ENCODE measurements at places on chromosomes 2 and 18.
A peak's percentile ranks its signal among the peaks of the same experiment; 100 is the strongest.

DNA sequence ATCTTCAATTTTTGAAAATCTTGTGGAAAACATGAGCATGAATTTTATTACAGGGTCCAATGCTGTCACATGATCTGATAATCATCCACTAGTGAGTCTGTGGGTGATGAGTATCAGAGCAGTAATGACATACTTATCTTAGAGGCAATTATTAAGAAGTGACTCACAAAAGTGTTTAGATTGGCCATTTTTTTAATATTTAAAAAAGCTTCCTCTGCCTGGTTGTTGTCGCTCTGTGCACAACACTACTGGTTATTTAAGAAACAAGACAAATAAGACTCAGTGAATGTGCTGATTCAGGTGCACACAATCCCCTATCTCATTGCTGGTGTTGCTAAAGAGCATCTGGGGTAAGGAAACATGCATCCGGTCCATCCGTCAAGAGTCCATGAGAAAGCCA is 665.8 kb upstream of the ZEB2 start:
- no peak for DNase-seq

DNA sequence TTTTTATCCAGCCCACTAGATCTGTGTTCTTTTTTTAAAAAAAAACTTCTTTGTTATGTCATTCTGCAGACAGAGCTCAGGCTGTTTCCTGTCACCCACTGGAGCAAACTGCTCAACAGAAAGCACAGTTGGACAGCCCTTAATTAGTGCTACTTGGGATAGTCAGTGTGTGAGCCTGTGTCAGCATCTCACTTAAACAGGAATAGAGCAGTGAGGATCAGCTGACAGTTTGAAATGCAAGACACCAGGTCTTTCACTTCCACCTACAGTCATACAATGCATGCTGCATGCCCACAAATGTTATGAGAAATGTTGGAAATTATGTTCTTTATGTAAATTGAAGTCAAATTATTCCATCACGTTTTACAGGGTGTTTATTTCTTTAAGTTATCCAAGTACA is 174.9 kb downstream of the NR4A2 start:
- DNase-seq: no peak

GRCh38 chr2:191270306-191271161 is 25.3 kb downstream of the MYO1B start:
- no peak for DNase-seq

DNA sequence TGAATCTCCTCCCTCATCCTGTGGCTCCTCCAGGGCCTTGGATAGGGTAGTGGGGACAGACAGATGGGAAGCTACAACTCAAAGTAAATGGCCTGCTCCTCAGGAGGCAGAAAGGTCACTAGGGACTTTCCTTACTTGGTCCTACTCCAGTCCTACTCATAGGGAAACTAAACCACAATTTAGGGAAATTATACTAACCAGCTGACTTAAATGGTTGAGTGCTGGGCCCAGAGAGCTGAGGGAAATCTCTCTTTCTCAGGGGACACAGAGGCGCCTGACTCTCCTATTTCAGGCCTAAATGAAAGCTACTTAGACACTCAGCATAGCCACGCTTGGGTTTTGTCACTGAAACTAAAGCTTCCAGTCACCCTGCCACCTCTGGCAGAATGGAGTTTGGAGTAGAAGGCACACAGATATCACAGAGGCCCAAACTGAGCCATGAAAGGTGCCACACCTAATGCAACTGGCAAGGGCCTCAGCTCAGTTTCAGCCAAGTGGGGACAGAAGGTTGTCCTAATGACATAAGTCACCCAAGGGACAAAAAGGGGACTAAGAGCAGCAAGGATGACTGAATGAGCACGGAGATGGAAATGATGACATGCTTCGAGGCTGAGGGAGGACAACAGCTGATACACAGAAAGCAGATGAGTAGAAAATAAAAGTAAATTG is 24.0 kb downstream of the CERKL start:
- no peak for DNase-seq

DNA sequence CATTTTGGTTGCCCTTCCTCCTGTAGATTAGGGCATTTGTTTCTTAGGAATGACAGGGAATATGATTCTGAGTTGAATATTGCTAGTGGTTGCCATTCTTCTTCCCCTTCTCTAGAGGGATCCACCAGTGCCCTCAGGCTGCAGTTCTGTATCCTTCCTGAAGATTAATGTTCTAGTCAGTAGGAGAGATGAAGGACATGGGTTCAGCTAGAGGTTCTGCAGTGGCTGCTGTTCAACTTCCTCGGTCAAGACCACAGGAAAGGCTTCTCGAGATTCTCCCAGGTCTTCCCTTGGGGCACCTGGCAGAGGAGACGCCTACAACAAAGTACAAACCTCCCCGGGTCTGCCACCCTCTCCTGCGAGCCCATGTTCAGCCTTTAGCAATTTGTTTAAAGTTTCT is 325.5 kb downstream of the AFF3 start:
- DNase-seq: no peak

- no peak for DNase-seq
These were observed 146.3 kb upstream of the TTC39C start for GRCh38 chr18:23868136-23868785.

DNA sequence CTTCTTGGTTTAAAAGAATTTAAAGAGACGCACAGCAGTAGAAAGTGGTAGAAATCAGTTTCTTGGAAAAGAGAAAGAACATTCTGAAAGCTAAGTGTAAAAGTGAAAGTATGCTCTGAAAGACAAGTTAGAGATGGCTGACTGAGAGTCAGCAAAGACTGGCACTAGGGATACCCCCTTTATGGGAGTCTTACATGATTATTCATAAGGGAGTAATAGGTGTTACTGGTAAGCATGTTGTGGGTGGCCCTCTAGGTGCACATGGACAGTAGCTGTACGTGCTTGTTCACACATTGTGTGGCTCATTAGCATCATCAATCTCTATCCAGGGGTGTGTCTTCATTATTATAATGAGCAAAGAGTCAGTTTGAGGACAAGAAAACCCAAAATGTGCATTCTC is 816.2 kb downstream of the CBLN2 start:
- DNase-seq: no peak

DNA sequence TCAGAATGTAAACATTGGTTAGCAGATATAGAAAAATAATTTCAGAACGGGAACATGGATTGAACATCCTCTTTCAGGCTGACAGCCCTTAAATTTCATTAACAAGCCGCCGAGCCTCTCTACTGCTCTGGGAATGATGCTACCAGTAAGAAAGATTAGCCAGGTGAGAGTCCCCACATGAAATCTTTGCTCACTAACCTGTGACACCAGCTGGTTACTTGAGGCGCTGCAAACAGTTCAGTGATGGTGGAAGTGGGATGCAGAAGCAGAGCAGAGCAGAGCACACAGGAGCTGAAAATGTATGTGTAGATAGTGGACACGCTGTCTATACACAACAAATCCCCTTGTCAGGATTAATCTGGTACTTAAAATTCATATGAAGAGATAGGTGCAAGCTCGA is 721.1 kb downstream of the DPP10 start:
- DNase-seq: no peak

DNA sequence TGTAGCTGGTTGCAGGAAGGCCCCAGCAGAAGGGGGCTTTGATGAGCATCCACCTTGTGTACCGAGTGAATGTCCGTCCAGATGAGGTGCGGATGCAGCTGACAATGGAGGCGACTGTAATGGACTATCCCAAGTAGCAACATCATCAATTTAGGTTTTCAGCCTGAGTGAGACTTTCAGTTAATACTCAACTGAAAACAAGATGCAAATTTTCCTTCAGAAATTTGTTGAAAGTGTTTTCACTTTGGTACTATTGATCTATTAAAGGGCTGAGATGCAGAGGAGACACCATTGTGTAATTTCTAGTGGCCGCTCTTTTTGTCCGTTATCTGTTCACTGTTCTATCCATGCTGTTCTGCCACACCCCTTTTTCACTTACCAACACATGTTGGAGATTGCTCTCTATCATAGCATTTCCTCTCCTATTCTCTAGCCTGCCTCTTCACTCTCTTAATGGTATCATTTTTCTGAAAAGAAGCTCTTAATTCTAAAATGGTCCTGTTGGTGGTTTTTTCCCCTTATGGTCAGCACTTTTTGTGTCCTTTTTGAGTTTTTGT is 12.0 kb upstream of the CASP8 start:
- DNase-seq: no peak

- DNase-seq: no peak
These were observed 1589.5 kb upstream of the PIK3C3 start for GRCh38 chr18:40365526-40365925.

GRCh38 chr2:238024986-238025385 is 35.8 kb upstream of the SCLY start:
- no peak for DNase-seq

GRCh38 chr18:54220406-54220805 is 4.1 kb downstream of the MBD2 start:
- DNase-seq: no peak

DNA sequence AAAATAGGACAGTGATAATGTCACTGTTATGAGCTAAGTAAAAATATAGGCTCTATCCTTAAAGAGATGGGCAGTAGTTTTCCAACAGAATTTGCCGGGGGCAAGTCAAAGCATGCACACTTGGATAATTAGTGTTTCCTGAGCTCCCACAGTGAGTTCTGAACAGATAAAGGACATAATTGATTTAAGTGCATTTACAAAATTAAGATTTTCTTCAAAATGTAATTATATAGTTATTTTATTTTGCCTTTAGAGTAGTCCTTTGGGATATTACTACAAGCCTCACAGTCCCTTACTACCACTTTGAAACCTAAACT is 107.6 kb downstream of the RAPGEF4 start:
- no peak for DNase-seq

DNA sequence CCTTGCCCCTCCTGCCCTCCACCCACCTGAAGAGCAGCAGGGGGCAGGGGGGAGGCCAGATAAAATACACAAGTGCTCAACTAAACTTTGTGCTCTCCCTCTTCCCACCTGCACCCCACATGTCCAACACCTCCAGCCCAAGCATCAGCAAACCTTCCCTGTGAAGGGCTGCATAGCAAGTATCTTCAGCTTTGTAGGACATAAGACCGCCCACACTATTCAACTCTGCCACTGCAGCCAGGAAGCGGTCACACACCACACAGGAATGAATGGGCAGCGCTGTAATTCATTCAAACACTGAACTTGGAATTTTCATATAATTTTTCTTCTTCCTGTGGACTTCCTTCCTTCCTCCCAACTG is 27.5 kb downstream of the TFCP2L1 start:
- no peak for DNase-seq

DNA sequence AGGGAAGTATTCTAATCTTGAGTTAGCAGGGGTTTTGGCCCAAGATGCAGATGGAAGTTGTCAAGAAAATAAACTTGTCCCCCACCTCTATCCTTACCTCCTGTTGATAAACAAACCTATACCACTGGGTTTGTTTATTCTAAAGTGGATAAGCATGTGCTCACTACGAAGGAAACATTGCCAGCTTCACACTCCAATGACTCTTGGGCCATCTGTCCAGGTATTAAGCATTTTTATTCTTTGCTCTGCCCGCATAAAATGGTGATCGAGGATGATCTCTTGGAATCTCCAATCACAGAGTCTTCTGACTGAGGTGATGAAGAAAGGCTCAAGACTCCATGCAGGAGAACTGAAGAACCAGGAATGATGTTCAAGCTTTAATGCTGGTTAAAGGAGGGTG is 1908.4 kb upstream of the PIK3C3 start:
- DNase-seq: no peak

DNA sequence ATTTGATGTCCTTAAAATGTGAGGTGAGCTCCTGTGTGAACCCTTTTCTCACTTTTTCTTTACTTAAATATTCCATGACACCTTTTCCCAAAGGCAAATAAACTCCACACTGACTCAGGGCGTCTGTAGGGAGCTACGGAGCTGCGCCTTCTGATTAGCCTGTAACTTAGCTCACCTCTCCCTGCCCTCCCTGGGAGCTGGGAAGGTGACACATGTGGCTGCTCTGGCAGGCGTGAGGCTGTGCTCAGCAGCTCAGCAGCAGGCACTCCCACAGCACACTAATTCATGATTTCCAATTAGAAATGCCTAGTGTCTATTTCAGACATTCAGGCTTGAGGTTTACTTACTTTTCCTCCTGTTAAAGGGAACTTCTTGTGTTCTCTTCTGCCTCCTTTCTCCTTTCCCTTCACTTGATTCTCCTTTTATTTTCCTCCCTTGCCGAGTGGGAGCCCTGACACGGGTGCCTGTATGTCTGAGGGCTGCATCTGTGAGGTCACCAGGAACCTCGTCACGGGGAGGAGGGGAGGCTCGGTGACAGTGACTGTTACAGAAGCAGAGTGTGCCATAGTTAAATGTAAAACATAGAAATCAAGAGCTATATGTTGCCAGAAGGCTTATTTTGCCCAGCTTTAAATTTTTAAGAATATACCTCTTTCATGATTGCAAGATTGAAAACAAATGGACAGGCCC is 437.1 kb downstream of the DCDC2C start:
- DNase-seq: no peak

GRCh38 chr2:71129902-71130151 is 202 bp downstream of the MCEE start:
- DNase-seq: no peak

DNA sequence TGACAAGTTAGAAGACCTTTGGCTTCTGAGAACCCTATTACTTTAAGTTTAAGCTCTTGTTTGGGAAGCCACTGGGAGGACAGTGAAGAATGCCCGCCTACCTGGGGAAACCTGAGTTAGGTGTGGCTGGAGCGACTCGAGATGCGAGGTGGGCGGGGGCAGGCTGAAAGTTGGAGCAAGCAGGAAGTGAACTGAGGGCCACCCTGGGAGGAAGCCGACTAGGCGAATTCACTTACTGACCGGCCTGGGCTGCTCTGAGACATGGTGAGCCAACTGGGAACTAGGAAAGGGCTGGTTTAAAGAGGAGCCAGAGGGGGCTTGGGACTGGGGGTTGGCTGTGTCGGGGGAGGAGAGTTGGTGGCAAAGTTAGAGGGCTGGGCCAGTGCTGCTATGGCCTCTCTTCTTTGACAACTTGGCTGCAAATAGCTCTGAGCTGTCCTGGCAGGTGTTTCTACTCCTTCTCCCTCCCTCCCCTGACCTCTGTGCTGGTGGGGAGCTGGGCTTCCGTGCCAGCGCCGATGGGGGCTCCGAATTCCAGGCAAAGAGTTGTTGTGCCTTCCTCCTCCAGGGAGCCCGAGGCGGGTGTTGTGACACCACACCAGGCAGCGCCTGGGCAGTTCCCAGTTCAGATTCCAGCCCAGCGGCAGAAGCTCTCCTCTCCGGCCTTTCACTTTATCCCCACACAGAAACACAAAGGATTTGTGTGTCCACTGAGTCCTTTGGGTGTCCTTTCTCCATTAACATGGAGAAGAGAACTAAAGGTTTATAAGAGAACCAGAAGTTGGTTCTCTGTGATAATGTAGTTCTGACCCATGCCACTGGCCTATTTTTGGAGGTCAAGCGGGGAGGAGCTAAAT is at the start of gene VAMP8:
VAMP8 (plus strand) TSS at position 201 of the 857 bp plus-strand sequence; CDS start at position 262, 61 bp downstream.
- no peak for DNase-seq

GRCh38 chr2:153059338-153060052 is 341.1 kb downstream of the ARL6IP6 start:
- DNase-seq: no peak

GRCh38 chr2:27123302-27124150 is at the start of gene ABHD1:
Gene ABHD1, plus strand, starts transcription at chr2:27123815. Its CDS starts 134 bp downstream, at chr2:27123949.
- peak; percentile 33 for DNase-seq
